ENCODE measurements at places on chromosomes 5 and 9. TPM values are rescaled to one million over a fixed set of nuclear protein-coding genes. Genes with fewer than 3 reads are reported as not detected.

The SDHA gene
- polyA plus RNA-seq: 120 TPM

The ANKRD18B gene
- 7.1 TPM for polyA plus RNA-seq

The ADAMTSL1 gene
- 44.3 TPM for polyA plus RNA-seq

The PLAC8L1 gene
- polyA plus RNA-seq: 0.27 TPM

The SH3RF2 gene
- polyA plus RNA-seq: 1.7 TPM

- DNase-seq: no peak
These were observed 123.0 kb upstream of the GABRP start for GRCh38 chr5:170660531-170660930.

DNA sequence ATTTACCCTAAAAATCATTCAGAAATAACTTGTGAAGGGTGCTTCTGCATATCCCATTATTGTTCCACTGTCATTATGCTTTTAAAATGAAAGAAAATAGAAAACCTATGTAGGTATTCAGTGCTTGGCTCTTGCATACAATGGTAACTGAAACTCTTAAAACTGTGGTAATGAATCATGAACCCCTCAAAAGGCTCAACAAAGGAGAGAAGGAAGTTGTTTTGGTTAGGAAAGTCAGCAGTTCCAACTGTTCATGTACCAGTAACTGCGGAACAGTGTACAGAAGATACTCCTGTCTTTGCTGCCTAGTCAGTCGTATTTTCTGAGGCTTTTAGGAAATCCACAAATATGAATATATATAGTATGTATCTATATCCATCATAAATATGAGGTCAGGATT is 96.1 kb downstream of the OSMR start:
- no peak for DNase-seq

DNA sequence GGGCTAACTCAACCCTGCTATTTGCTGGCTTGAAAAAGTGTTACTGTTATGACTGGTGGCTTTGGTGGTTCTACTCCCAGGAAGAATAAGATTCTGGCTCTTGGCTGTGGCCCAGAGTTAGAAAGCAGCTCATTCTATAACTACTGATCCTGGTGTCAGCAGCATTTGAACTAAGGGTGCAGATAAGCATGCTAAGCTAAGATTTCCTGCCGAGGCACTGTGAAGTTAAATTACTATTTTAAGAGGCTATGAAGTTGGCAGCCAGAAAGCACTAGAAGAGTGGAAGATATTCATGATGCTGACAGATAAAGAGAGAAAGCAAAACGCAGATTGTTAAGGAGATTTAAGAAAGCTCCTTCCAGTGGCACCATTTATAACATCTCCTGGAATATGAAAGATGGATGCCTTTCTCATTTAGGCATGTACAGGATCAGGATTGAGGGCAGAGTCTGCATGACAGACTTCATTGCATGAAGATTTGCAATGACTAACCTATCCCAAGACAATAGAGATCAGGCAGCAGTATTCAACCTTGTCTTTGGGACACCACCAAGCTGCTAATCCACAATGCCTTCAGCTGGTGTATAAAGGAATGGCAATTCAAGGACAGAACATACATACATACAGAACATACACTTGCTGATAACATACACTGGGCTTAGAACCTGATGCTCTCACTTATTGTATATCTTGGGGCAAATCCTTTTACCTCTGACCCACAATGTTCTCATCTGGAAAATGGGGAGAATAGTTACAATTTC is 11.7 kb downstream of the BRINP1 start:
- no peak for DNase-seq

DNA sequence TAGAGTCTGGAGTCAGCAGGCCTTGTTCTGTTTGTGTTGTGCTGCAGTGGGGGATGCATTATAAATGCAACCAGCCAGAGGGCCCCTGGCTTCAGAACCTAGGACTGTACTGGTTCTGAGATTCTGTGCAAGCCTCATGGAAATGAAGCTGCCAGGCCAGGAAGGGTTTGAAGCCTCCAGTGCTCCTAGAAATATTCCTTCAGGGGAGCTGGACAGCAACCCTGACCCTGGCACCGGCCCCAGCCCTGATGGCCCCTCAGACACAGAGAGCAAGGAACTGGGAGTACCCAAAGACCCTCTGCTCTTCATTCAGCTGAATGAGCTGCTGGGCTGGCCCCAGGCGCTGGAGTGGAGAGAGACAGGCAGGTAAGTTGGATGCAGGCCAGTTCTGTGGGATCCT is at the start of gene SLC4A9:
SLC4A9 (plus strand) TSS at position 94 of the 400 bp plus-strand sequence; CDS start at position 137, 43 bp downstream.
- DNase-seq: no peak

- DNase-seq: no peak
These were observed 238.6 kb downstream of the PIK3R1 start for GRCh38 chr5:68454172-68454571.

GRCh38 chr9:32404402-32404801 is 20.0 kb downstream of the ACO1 start:
- DNase-seq: no peak

DNA sequence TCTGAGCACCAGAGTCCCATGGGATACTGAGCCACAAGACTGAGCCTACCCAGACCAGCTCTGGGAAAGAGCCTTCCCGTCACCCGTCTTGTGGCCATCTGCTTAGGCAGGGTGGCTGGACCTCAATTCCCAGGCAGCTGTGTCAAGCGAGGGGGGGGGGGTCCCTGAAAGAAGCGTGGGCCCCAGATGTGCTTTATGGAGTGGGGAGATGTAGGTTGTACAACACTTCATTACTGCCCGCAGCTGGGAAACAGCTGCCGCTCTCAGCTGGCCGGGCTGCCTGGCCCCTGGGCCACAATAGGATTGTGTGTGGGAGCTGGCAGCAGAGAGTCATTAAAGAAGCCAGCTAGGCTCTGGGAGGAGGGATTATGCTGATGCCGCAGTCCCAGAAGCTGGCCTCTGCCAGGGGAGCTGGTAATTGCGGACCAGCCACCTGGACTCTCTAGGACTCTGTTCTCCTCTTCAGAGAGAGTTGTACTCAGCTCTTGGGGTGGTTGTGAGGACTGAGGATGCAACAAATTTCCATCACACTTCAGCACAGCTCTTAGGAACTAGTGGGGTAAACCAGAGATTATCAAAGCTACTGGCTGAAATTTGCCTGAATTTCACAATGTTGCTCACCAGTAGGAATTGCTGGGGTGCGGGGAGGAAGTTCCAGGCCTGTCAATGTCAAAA is 145.4 kb downstream of the GADD45G start:
- DNase-seq: no peak

Data from IMR-90 (cell line).